ENCODE measurements at places on chromosomes 3 and 15.

DNA sequence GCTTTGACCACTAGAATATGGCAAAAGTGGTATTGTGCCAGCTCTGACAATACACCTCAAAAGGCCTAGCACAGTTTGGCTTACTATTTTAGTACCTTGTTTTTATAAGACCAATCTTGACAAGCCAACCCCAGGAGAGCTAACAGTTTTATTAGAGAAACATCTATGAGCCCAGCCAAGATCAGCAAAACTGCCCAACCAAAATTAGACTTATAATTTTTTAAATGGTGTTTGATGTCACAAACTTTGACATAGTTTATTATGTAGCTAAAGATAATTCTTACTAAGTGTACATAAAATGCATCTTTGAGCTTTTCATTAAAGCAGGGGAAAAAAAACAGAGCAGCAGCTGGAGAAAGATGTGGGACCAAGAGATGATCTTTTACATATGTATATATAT is 537.5 kb downstream of the ZPLD1 start:
- DNase-seq, result no peak

DNA sequence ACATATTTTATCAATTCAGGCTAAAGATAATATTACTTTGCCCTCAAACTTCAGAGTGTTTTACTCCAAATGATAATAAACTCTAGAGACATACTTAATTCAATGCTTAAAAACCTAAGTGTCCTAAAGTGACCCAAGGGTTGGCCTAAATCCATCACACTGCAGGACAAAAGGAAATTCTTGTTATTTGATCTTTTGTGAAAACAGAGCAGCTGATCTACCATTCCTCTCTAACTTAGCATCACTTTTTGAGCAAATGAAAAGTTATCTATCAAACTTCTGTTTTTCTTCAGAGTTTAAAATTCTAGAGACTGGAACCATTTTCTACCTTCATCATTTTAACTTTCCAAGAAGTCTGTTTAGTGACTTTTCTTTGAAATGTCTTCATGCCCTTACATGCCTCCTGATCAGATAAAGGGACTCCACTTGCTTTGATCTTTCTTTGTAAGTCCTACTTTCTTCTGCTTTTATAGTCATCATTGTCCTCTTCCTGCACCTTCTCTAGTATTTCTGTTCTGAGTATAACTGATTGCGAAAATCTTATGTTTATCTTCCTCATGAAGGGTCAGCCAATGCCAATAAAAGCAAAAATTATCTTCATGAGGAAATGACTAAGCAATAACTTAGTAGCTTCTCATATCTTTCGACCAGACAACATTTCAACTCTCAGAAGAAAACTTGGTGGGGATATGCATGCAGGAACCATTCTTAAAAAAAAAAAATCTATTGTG is 378.7 kb upstream of the TGFBR2 start:
- no peak for DNase-seq

DNA sequence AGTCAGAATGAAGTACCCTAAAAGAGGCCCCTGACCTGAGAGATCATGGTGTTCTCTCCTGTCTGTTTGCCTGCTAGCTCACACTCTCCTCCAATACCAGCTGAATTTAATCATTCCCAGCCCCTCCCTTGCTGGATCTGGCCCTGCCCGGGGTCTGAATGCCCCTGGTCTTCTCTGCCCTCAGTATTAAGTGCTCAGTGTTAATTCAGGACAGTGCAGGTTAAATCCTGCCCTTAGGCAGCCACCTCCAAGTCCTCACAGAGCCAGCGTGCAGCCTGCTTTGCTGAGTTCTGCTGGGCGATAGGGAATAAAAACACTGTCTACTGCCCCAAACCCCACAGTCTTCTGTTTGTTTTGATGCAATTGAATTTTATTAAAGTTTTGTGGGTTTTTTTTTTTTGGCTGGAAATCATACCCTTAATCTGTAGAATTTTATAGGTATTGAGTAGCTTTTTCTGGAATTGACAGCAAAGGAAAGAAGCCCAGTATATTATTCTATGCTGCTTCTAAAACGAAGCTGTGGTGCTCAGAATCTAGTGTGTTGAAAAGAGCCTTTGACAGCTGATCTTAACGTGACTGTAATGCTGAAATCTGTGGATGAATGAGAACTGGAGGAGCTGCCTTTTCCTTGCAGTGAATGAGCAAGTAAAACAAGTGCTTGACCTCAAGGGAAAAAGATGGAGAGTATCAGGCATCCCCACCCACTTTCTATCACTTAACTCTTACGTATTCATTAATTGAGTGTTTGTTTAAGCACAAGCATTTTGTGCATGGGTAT is 12.3 kb upstream of the BDH1 start:
- no peak for DNase-seq

DNA sequence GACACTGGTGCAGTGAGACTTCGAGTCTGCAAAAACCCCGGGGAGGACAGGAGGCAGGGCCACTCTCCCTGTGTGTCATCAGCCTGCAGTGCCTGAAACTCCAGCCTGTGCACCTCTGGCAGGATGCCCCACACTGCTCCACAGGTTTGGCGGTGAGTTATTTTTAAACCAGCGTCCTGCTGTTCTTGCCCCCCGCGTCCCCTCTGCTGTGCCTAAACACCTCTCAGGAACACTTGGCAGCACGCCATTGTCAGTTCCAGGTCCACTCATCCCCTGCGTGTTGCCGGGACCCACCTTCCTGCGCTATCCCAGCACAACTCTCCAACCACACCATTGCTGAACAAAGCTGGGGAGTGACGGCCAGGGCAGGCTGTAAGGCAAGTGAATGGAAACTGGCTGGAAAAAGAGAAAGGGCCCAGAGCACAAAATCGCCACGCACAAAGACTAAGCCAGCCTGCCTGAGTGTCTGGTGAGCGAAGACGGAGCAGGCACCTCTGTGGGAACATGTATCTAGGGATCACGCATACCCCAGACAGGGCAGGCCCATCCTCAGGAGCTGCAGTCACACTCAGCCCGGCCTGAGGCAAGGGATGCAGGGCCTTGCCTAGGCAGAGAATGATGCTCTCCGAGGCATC is 3.1 kb upstream of the PLA2G4F start:
- DNase-seq, result no peak

- no peak for DNase-seq
Measured at GRCh38 chr15:97087006-97087741, 756.7 kb downstream of the NR2F2 start.

GRCh38 chr15:60842694-60843093 is 363.8 kb upstream of the ICE2 start:
- no peak for DNase-seq

DNA sequence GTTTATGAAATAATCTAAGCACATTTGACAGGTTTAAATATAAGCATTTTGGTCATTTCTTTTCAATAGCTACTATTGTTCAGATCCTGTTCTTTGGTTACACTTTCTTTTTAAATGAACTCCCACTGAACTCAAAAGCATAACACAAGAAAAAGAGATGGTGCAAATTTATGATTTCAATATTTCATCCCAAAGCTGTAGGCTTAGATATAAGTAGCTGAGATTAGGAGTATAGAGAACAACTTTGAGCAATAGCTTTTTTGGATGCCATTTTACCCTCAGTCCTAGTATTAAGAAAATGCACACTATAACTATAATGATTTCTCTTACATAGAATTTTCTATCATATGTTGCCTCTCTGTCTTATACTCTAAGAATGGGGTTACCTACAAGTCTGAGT is 213.8 kb downstream of the ATP8B4 start:
- DNase-seq, result no peak

DNA sequence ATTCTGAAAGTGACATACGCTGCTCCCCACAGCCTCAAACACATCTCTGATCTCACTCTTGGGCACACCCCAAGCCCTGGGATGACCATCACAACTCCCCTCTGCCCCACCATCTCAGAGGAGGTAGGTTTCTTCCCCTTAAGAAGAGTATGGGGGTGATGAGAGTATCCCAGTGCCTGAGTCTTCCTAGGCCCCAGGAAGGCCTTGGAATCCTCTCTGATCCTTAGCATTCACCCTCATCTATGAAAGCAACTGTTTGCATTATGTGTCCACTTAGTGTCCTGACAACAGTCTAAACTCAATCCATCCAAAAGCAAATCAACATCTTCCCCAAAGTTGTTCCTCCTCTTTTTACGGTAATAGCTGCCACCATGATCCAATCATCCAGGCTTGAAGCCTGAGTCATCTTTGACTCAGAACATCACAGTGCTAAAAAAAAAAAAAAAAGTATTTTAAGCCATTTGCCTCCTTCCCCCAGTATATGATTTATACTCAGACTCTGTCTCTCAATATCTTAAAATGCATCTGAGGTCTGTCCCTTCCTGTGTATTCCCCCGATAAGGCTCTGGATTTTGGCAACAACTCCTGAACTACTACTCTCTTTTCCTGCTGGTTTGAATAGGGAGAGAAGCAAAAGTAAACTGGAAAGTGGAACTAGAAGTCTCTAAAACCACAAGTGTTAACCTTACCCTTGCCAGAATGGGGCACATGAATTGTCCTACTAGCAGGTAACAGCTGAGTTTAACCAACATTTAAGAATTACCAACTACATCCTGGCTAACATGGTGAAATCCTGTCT is 22.5 kb downstream of the POPDC2 start:
- DNase-seq, result no peak

- DNase-seq, result peak; percentile 8
Measured at GRCh38 chr3:108182339-108182738, 39.9 kb downstream of the IFT57 start.

DNA sequence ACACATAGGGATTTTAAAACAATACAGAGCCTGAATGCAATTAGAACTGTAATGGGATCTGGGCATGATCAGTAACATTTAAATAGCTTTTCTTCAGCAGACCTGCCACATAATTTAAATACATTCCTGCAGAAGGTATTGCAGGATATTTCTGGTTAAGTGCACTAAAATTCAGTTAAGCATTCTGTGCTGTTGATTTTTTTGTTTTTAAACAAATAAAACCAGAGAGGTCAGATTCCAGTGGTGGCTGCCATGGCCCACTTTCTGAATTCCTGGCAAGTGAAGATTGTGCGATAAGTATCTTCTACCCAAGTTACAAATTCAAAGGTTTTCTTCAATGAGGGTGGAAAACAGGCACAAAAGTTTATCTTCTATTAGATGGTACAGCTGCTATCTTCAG is 98.7 kb downstream of the RAP2B start:
- DNase-seq, result no peak

DNA sequence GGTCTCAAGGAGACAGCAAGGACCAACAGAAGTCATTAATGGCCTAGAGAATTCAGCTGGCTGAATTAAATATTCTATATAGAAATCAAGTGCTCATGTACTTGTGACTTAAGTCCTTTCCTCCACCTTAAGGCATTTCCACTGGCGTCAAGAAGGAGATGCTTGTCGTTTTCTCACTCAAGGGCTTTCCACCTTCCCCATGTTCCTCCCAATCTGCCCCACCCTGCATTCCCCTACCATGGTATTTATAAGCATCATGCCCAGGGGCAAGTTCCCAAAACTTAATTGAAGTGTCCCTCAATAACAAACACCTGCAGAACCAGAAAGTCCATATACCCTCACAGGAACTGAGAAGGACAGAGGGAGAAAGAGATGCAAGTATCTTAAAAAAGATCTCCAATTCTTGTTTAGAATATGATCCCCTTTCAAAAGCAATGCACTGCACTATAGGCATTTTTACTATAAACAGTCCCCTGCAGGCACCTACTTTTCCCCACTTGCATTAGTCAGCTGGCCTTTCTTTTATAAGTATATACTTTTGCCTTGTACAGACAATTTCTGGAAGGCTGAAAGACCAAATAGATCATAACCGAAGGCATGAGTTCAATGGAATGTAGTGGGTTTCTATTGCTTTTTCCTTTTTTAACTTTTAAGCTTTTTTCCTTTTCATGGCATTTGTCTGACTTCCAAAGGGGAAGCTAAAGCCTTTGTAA is 29.6 kb downstream of the TMEM39A start:
- DNase-seq, result no peak

DNA sequence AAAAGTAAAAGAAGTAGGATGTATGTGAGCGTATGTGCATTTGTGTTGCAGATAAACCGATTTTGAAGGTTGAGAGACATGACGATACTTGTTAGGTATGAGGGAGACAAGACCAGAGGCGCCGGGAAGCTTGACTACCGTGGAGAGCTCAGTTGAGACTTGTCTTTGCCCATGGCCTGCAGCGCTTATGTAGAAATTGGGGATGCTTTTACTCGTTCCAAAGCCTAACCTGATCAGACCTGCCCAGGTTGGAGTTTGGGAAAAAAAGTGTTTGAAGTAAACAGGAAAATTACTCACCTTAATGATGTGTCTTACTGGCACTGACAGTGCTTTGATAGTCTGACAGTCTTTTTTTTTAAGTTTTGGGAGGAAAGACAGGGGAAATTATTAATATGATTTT is 202.8 kb downstream of the TP63 start:
- no peak for DNase-seq

DNA sequence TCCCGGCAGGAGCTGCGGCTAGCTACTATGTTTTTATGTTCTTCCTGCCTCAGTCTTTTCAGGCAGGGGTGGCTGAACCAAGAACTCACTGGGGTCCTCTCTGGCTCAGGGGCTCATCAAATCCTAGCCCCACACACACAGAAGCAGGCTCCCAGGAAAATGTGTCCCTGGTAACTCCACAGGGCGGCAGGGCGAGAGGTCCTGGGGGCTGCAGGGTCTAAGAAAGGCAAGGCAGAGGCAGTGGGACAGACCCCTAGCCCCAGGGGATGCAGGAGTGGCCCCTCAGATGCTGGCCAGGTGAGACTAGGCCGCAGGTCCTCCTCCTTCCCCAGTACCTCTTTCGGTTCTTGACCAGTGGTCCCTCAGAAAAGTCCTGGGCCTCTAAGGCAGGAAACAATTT is 48.9 kb downstream of the PTH1R start:
- DNase-seq, result no peak

- DNase-seq, result no peak
Measured at GRCh38 chr3:56754741-56755417, 46.9 kb downstream of the ARHGEF3 start.

- no peak for DNase-seq
Measured at GRCh38 chr3:56926243-56926946, 124.6 kb upstream of the ARHGEF3 start.

- DNase-seq, result no peak
Measured at GRCh38 chr15:92421976-92422375, 28.3 kb downstream of the ST8SIA2 start.

- DNase-seq, result no peak
Measured at GRCh38 chr3:170558427-170558826, 27.4 kb downstream of the SLC7A14 start.

DNA sequence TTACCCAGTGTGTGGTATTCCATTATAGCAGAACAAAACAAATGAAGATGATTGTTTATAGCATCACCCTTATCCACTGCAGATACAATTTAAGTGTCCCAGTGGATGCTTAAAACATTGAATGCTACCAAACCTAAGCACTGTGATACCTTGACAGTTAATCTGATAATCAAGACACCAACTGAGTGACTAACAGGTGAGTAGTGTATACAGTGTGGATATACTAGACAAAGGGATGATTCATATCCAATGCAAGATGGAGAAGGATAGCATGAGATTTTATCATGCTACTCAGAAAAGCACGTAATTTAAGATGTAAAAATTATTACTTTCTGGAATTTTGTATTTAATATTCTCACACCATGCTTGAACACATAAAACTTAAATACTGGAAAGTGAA is 1449.0 kb downstream of the OTOL1 start:
- no peak for DNase-seq

- no peak for DNase-seq
Measured at GRCh38 chr3:154786724-154787123, 293.4 kb upstream of the MME start.

- no peak for DNase-seq
Measured at GRCh38 chr3:143261848-143262247, 142.3 kb downstream of the CHST2 start.

Data from HEK293T (cell line).